Activated CD8-positive, alpha-beta T cell treated with anti-CD3 and anti-CD28 coated beads, Interleukin-2, amount 10 ng/mL, durations not matched to agents 7 days and 5 days (primary cell): ENCODE measurements at places on chromosomes 16 and 17.

GRCh38 chr17:61489719-61490490, 37.7 kb downstream of the TBX4 start:
- no peak for DNase-seq

GRCh38 chr17:77288115-77288619, 147.4 kb downstream of the SEC14L1 start:
- no peak for DNase-seq

DNA sequence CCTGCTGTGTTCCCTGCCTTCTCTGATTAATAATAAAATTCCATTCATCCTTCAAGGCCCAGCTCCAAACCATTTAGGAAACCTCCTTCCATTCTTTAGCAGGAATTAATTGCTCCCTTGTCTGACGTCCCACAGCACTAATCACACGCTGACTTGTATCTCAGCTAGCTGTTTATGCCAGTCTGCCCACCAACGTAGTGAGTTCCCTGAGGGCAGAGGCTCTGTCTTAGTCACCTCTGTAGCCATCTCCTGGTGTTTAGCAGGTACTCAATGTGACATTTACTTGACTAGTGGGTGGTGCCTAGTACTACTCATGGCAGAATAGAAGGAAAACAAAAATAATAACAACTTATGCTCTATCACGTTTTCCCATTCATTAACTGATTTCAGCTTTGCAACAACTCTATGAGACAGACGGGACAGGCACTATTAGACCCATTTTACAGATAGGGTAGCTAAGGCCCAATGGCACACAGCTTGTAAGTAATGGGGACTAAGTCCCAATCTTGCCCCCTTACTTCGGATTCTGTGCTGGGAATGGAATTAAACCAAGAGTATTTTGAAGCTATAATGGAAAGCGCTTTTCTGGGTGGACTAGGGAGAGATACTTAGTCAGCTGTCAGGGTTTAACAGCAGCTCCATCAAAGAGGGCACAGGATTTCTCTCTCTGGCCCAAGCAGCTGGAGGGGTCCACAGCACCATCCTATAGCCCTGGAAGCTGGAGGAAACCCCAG, 931 bp upstream of the WIPF2 start:
- no peak for DNase-seq

GRCh38 chr16:65745-66144, 6.7 kb downstream of the RHBDF1 start:
- DNase-seq, result peak; percentile 89

DNA sequence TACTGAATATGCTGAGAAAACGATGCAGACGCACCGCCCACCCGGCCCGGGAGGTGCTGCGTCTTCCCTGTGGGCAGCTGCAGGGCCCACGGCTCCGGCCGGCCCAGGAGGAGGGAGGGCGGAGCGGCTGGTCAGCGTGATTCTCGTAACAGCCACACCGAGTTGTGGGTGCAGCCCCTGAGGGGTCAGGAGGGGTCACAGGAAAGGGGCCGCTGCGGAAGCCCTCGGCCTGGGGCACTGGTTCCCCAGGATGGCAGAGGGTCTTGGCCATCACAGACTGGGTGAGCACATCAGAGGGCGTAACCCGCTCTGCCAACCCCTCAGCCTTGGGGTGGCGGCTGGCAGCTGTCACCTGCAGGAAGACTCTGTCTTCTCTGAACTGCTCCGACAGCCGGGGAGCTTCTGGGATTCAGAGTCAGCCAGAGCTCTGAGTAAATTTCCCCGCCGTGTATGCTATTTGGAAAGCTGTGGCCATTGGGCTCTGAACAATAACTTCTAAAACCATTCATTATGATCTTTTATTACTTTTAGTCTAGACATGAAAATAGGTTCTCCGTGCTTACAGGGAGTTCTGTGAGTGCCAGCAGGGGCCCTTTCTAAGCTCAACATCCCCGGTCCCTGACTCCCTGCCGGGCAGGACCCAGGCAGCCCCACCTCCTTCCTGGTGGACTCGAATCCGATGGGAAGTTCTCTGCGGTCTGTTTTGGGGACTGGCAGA, 87.4 kb upstream of the CHMP6 start:
- DNase-seq, result no peak

DNA sequence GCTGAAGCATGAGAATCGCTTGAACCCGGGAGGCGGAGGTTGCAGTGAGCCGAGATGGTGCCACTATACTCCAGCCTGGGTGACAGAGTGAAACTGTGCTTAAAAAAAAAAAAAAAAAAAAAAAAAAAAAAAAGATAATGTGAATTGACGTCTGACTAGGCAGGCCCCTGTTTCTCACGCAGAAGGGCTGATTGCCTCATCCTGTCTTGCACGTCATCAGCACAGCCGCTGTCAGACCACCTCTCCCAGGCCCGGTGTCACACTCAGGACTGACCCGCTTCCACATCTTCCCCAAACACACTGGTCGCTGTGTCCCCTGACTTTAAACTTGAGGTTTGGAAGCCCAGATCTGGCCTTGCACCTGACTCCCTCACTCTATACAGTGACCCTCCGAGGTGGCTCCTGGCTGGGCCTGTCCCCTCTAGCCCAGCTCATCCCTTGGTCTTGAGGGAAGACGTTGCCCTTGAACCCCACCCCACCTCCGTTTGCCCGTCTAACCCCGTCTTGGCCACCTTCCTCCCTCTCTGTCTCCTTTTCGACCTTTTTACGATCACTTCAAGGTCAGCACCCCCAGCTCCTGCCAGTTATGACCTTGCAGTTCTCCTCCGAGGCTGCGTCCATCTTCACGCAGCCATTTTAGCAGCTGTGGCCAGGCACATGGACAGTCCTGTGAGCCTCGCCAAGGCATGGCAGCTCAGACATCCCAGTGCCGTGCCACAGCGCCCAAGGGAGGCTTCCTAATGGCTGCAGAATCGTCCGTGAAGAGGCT, 149.9 kb upstream of the PLCG2 start:
- DNase-seq, result no peak

- DNase-seq, result no peak
These were observed 19.4 kb downstream of the CMTM4 start for GRCh38 chr16:66677179-66677578.

DNA sequence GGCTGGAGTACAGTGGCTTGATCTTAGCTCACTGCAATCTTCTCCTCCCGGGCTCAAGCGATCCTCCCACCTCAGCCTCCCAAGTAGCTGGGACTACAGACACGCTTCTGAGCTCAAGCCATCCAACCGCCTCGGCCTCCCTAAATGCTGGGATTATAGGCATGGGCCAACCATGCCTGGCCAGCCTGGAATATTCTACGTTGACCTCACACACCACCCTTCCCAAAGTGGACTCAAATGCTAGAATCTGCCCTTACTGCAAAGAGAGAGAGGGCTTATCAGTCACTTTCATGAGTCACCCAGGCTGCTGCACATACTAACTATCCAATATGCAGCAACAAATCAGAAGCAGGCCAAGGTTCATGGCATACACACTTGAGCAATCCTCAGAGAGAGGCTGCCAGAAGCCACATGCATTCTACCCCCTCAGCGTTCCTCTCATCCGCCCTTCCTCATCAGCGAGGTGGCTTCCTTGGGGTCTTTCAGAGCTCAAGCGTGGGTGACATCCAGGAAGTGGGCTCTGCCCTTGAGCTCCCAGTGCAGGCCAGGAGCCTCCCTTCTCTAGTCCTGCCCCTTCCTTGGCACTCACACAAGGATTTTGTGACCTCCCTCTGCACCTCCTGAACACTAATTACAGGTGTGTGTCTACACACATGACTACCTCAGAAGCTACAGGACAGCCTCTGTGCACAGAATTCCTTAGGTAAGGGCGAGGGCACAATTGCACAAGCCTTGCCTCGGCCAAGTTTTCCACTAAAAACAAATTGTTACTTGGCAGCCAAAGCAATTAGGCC, 24.8 kb upstream of the SIAH1 start:
- no peak for DNase-seq

- DNase-seq, result peak; percentile 84
These were observed 51.6 kb downstream of the NT5M start for GRCh38 chr17:17354560-17355349.

DNA sequence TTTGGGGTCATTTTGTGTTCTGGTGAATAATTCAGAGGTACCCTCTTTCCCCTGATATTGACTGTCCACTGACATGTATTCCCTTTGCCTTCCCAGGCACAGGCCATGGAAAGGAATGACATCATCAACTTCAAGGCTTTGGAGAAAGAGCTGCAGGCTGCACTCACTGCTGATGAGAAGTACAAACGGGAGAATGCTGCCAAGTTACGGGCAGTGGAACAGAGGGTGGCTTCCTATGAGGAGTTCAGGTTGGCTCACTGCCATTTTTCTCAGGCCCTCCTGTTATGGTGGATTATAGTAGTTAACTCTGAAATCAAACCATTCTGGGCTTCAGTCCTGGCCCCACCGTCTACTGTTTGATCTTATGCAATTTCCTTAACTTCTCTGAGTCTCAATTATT, 1.6 kb upstream of the EFTUD2 start:
- no peak for DNase-seq

GRCh38 chr16:24978370-24978914, 36.7 kb downstream of the ARHGAP17 start:
- no peak for DNase-seq

DNA sequence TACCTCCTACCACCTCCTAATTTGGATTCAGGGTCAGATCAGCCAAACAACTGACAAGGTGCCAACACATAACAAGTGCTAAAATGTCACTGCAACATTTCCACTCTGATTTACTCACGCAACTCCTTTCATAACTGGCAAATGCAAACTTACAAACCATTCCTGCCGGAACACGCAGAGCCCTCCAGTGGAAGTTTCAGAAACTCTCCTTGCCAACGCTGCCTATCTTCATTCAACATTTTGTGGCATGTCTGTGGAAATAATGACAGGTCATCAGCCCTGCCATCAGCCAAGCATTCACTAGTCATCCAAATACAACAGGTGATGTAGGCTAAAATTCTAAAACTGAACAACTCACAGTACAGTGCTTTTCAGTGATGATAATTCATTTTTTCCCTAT, 37.7 kb upstream of the OR3A1 start:
- no peak for DNase-seq

DNA sequence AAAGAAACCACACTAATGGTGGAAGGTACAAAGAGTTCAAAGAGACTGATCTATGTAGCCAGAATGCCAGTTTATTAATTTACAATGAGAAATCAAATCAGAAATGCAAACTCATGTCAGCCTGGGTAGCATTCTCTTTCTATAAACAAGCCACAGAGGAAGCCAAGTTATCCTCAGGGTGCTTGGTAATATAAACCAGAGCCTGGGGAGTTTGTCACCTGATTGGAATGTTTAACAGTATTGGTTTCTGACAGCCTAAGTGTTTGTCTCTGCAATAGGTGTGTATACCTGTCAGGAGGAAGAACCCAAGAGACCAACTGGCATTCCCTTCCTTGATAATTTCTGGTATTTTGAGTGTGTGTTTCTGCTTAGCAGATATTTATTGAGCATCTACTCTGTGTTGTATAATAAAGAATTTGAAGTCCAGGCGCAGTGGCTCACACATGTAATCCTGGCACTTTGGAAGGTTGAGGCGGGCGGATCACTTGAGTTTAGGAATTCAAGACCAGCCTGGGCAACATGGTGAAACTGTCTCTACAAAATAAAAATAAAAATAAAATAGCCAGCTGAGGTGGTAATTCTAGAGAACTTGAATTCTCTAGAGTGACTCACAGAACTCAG, 3.1 kb upstream of the C17orf58 start:
- DNase-seq, result no peak

GRCh38 chr17:68600067-68600930, 868 bp downstream of the FAM20A start:
- DNase-seq, result no peak

DNA sequence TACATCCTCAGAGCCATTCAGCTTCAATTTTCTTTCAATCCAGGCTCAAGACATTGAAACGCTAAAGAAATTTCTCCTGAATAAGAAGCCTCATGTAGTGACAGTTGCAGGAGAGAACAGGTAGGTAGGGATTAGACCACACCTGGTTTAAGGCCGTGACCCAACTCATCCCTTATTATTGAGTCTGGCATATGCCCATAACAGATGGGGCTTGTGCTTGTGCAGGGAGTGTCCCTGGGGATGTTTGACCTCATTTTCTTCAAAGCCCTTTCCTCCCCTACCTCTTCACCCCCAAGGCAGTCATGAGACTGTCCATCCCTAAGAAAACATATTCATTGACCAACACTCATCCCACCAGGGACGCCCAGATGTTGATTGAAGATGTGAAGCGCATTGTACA, 24.3 kb downstream of the SUPT6H start:
- no peak for DNase-seq

- DNase-seq, result no peak
These were observed 903.4 kb upstream of the CDH8 start for GRCh38 chr16:62939687-62940086.

- DNase-seq, result no peak
These were observed 63.7 kb upstream of the ABCC11 start for GRCh38 chr16:48310908-48311641.

GRCh38 chr16:4376893-4377572, 5.4 kb downstream of the VASN start:
- no peak for DNase-seq

DNA sequence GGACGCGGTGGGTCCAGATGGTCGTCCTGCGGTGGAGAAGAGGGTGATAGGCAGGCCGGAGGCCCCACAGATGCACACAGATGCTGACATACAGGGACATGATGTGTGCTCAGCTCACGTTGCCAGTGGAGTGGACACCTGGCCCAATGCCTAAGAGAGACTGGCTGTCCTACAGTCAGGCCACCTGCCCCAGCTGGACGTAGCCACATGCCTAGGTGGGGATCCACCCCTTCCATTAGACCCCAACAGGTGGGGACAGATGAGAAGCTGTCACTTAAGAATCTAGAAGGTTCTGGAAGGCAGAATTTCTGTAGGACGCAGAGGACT, 117.6 kb upstream of the ZNF750 start:
- DNase-seq, result no peak

GRCh38 chr16:66548868-66549267, 1.1 kb downstream of the TK2 start:
- DNase-seq, result no peak

GRCh38 chr17:47325176-47325575, 1.4 kb downstream of the EFCAB13 start:
- no peak for DNase-seq

- no peak for DNase-seq
These were observed 13.2 kb upstream of the RPTOR start for GRCh38 chr17:80531400-80531799.

DNA sequence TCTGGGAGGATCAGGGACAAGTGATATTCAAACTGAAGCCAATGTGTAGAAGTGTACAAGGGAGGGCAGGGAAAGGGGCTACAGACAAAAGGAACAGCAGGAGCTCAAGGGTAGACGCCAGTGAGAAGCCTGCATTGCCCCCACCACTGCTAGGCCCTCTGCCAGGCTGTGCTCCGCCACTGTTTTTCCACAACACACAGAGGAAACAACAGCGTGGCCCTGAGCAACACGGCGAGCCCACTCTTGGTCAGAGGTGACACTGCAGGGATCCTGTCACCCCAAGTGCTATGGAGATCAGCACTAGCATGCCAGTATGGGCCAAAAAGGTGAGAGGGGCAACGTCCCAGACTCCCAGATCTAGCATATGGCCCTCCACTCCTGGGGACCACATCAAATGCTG, 23.4 kb downstream of the MYO18A start:
- no peak for DNase-seq

- DNase-seq, result no peak
These were observed 25.8 kb downstream of the EMP2 start for GRCh38 chr16:10554569-10554968.

- no peak for DNase-seq
These were observed 130.0 kb downstream of the CYB561 start for GRCh38 chr17:63316100-63316499.
